Skeletal muscle cell (primary cell): ENCODE measurements at places on chromosomes 5 and 9.

- DNase-seq: peak; percentile 52
Measured at GRCh38 chr9:6973762-6974161, 216.0 kb downstream of the KDM4C start.

GRCh38 chr5:157592594-157592993 lies 17.0 kb upstream of the ADAM19 start:
- DNase-seq: no peak

GRCh38 chr5:24623031-24623430 lies 21.7 kb downstream of the CDH10 start:
- DNase-seq: no peak

DNA sequence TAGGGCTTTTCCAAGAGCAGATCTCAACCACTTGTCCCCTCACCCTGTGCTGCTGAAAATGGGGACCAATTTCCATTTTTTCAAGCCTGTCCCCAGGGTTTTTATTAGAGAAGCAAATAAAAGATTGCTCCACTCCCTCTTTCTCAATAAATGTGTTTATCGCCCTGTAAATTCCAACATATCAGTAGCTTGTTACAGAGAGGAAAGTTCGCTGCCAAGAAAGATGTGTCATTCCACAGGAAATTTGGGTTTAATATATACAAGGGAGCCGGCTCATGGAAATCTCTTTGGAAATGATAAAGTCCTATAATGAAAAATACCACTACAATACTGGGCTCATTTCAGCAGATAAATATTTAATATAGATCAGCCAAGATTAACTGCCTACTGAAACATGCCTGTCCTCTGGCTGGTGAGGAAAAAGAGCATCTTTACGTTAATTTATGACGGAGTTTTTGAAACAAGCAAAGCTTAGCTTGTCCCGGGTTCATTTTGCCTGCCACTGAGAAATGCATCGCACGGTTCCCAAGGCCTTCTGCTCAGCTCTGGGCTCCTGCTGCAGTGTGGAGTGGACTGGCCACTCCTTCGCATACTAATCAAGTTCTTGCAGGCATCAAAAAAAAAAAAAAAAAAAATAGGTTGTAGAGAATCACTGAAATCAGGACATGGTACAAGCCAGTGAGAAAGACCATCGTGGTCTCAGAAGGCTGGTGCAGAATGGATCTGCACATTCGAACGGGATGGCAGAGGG lies 84.5 kb downstream of the BRINP1 start:
- no peak for DNase-seq

GRCh38 chr5:77795846-77796245 lies 19.7 kb upstream of the TBCA start:
- DNase-seq: no peak

- DNase-seq: no peak
Measured at GRCh38 chr5:30572279-30572678, 621.2 kb upstream of the CDH6 start.

DNA sequence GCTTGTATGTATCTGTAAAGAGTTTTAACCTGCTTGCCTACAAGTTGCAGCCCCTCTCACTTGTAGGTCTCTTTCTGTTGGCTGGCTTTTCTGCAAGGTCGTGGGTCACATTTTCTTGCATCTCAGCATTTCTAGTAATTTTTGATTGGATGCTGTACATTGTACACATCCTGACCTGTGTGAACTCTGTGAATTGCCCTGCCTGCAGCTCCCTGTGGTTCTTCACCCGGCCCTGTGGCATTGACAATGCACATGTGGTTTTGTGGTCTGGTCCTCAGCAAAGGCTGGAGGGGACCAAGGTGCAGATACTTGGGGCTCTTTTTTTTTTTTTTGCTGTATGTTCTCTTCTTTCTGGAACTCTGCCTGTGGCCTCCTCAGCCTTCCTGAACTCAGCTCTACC lies 53.6 kb downstream of the WNK2 start:
- DNase-seq: no peak

- no peak for DNase-seq
Measured at GRCh38 chr9:128921881-128922763, 1.3 kb downstream of the PHYHD1 start.

DNA sequence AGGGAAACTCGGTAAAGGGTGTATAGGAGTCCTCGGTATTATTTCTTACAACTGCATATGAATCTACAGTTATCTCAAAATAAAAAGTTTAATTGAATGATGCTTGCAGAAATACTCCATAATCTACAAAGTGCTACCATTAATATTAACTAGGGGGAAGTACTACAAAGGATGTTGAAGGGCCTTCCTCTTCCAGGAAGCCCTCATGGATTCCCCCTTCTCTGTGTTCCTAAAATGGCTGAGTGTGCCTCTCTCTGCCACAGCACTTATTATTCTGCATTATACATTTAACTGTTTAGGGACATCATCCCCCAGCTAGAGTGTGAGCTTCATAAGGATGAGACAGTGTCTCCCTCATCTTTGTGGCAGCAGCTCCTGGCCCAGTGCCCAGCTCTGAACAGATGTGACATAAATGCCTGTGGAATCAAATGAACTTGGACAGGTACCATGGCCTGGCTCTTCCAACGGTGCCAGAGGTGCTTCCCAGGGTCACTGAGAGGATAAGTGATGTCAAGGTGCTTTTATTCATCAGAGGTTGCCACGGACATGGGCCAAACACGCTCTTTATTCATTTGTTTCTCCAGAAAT lies 99.5 kb downstream of the PAX5 start:
- DNase-seq: no peak
